ENCODE measurements at places on chromosomes 16 and 17. TPM values are rescaled to one million over a fixed set of nuclear protein-coding genes. Genes with fewer than 3 reads are reported as not detected.

Gene HLF
- 1.9 TPM for total RNA-seq

Gene ASGR1
- total RNA-seq, result 0.87 TPM

Gene HOXB5
- 0.35 TPM for total RNA-seq

Gene HP
- total RNA-seq, result 1.8 TPM

Gene PSMC3IP
- total RNA-seq, result 2.9 TPM

Gene CA7
- total RNA-seq, result not detected

Gene KRT23
- 1.2 TPM for total RNA-seq

Measured in renal cortical epithelial cell (primary cell).